SW 1271 (cell line): ENCODE measurements at places on chromosomes 1 and 21.

GRCh38 chr21:37074197-37074510 is 1.1 kb downstream of the TTC3 start:
- no peak for DNase-seq

- no peak for DNase-seq
These were observed 40.5 kb upstream of the HMCN1 start for GRCh38 chr1:185693654-185694053.

- no peak for DNase-seq
These were observed 30.1 kb upstream of the PCBP3 start for GRCh38 chr21:45613396-45613795.

GRCh38 chr1:81420760-81421159 is 380.0 kb upstream of the ADGRL2 start:
- no peak for DNase-seq

DNA sequence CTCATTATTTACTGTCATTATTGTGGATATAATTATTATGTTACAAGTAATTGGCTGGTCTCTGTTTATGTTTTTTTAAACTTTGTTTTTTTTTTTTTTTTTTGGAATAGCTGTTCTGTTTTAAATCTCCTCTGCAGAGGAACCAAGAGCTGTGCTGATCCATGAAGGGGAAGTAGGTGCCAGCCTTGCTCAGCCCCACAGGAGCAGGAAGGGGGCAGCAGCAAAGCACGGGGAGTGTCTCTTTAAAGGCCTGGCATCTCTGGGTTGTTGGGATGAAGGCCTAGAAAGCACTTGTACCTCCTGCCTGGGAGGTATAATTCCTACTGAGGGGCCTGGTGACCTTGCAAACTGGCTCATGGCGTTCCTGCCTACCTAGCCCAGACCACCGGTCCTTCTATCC is 2.5 kb upstream of the GRHL3 start:
- no peak for DNase-seq

- no peak for DNase-seq
These were observed 2.5 kb downstream of the WNT9A start for GRCh38 chr1:227944931-227945890.

DNA sequence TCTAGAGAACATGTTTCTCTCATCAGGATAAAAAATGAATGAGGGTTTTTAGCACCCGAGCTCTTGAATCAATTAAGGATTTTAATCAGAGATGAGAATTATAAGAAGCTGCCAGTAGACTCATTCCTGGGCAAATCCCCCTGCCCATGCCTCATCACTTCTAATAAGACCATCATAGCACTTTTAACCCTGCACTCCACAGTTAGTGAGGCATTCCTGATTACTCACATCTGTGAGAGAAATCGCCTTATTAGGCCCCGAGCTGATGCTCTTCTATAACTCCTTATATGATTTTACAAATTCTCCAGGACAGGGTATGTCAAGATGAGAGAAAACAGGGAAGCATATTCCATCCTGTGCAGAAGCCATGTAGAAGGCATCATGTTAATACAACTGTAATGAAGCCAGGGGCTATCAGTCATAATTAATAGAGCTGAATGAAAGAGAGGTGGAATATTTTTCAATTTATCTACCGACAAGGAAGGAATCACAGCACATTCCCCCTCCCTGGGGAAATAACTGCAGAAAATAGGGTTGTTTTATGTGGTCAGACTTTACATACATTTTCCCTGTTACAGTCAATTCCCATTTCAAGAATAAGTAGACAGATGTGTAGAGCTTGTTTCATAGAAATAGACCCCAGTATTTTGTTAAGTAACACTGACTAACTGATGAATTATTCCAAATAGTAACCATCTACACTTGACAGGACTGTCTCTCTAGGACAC is 272.7 kb downstream of the HHIPL2 start:
- no peak for DNase-seq

DNA sequence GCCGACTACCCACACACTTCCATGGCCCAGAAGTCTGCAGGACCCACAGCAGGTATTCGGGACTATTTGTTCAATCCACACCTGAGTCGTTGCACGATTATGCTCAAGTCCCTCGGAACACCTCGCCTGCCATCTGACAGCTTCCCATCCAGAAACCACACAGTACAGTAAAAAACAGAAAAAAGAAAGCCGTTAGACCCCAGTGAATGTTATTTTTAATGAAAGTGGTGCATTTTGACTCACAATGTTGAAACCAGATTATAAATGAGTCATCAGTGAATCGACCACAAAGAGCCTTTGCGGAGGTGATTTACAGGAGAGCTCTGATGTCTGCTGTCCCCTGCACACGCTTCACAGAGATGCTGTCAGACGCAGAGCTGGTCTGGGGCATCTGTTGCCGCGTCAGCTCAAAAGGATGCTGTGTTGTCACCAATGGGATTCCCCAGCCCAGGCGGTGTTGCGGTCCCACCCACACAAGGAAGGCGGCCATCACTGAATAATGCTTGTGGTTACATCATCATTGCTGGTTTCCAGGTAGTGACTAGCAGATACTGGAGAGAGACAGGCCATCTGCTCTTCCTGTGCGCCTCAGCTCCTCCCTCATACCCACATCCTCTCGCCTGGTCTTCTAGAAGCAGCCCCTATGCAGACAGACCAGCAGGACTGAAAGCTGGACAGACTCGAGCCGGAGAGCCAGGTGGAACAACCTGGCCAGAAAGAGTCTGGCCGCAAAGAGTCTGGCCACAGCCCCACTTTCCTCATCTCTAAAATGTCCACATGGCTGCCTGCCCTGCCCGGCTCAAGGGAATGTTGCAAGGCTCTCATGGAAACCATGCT is 116.8 kb downstream of the TOMM20 start:
- DNase-seq: peak; percentile 74

DNA sequence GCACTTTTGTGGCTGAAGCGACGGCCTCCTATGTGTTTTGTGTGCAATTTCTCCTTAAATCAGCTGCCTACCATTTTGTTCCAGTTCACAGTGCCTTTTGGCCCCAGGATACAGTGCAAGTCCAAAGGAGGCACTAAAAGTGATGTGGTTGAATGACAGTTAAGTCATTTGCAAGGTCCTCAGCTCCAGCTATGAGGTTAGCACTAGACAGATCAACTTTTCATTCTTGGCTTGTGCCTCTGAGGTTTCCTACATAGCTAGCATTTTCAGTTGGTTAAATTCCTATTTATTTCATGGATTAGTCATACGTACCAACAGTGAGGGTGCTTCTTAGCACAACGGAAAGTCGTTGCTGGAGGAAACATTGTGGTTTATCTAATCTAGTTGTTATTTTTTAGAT is 59.3 kb upstream of the NTPCR start:
- no peak for DNase-seq

GRCh38 chr1:119674835-119675289 is 26.8 kb upstream of the ZNF697 start:
- no peak for DNase-seq

GRCh38 chr1:29096231-29096886 is 27.3 kb downstream of the TMEM200B start:
- DNase-seq: no peak

GRCh38 chr21:42161401-42161955 is 57.5 kb upstream of the ABCG1 start:
- DNase-seq: no peak

DNA sequence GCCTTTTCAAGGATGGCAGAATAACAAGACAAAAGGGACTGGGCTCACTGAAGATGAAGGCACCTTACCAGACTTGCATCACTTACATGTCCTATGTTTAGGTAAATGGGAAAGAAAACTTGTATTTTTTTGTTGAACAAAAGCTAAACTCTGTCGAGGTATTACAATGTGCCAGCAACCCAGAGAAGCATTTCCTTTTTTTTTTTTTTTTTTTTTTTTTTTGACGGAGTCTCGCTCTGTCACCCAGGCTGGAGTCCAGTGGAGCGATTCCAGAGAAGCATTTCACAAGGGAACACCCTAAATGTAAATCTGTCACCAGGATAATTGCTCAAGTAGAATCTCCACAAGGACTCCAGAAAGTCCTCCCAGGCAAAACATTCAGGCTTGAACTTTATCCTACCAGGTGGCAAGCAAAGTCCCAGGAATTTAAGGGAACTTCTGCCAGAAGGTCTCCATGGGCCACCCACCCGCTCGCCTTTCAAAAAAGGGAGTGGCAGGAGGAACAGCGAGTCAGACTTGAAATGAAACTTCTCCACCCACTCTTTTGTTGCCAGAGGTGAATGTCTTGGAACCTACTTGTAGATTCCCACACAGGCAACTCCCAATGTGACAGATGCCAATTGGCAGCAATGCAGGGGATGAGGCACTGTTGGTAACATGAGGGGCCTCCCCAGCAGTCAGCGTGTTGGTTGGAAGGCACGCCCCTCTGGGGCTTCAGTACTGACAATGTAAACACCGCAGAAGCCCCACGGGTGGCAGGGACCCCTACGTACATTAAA is 125.0 kb downstream of the TIAM1 start:
- DNase-seq: no peak

- no peak for DNase-seq
These were observed 13.5 kb upstream of the C1orf105 start for GRCh38 chr1:172406968-172407367.

DNA sequence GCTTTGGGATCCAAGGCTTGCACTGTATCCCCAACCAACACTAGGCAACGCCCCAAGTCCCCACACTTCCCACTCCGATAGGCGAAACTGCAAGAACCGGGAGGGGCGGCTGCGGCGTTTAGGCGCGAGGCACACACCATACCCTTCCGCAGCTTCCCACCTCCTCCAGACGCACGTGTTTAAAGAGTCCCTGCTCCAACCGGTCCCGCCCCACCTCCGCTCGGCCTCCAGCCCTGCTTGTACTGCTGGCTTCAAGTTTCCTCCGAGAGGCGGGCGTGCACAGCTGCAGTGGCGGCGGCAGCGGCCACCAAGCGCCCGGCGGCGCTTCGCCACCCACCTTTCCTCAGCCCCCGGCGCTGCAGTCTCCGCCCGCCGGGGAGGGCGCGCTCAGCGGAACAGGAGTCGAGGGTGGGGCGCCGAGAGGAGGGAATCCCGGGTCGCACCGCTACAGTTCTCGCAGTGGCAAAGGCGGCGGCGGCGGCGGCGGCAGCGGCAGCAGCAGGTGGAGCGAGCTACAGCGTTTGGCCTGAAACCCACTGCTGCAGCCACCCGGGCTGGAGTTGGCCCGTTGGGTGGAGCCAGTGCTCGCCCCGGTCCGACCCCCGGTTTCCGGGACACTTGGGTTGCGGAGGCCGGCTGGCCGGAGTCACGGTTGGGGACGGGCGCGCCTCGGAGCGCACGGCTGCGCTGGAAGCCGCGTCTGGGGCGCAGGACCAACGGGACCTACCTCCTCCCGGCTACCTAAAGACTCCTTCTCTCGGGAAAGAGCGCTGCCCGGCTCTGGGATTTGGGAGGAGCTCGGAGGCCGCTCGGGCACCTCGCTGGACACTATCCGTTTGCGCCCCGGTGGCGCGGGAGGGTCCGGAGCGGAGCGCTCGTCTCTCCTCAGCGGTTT is at the start of gene CNIH3:
CNIH3 (plus strand) TSS at position 457 of the 895 bp plus-strand sequence. CDS start 858 bp downstream, outside the sequence.
- peak; percentile 83 for DNase-seq

- no peak for DNase-seq
These were observed 5.3 kb upstream of the CHD1L start for GRCh38 chr1:147236959-147237791.

- no peak for DNase-seq
These were observed 138.5 kb downstream of the SLC45A1 start for GRCh38 chr1:8456308-8456912.

GRCh38 chr1:239587574-239588369 is 201.4 kb downstream of the CHRM3 start:
- no peak for DNase-seq

DNA sequence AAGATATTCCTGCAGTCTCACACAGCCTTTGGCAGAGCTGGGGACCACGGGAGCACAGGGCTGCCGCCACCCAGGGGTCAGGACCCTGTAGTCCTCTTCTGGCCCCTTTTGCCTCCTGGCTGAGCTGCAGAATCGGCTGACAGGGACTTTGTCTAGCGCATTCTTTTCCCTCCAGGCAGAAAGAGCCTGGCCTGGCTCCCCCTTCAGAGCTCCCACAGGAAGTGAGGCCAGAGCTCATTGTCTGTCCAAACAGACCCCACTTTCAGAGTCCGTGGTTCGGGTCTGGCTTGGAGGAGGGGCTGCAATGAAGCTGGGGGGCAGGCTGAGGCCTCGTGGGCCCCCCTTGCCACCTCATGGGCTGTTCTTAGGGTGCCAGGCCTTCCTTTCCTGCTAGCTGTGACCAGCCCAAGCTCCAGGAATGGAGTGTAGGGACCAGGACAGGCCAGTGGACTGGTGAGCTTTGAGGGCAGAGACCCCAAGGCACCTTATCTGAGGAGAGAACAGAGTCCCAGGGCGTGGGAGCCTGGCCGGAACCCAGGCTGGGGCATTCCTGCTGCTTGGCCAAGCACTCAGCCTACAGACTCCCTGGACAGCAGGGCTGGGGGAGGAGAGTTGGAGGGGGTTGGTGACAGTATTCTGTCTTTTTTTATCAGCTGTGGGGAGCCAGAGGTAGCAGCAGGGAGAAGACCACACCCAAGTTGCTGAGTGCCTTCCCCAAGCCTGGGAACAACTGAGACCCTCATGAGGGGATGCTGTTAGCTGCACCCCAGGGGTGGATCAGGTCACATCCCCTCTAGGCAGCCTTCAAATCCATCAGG is 4.7 kb downstream of the CELSR2 start:
- no peak for DNase-seq

- no peak for DNase-seq
These were observed 50.5 kb downstream of the MORN1 start for GRCh38 chr1:2340918-2341254.

GRCh38 chr1:76048219-76048618 is 26.3 kb upstream of the ST6GALNAC3 start:
- DNase-seq: no peak

DNA sequence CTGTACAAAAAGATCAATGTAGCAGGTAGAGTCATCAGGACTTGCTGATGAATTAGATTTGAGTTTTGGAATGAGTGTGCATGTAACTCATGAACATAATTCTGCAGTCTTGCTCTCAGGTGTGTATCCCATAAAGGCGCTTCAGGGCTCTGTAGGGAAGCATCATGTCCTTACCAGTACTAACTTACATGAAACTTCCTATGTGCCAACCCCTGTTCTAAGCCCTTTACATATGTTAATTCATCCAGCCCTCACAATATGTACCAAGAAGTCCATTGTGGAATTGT is 2.1 kb upstream of the FCRLB start:
- DNase-seq: no peak

GRCh38 chr1:21570885-21571284 is 61.7 kb downstream of the ALPL start:
- no peak for DNase-seq

DNA sequence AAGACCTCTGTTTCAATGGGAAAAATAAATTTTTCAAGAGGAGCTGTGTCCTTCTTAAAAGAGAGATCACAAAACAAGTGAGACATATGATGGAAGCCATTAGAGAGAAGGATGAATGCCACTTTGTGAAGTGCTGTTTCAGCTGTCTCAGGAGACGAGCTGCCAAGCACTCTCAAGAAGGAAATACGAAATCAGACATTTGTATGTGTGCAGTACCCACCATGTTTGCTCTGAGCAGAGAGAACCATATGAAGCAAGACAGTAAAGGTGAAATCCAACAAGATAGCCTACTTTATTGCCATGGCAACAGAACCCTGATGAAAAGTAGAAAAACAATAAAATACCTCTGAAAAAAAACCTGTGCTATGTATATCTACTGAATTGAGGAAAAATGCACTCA is 168.1 kb downstream of the AMY1C start:
- no peak for DNase-seq

GRCh38 chr1:214071469-214071868 is 83.7 kb downstream of the PROX1 start:
- no peak for DNase-seq
